ENCODE measurements at places on chromosomes 1 and 21.

DNA sequence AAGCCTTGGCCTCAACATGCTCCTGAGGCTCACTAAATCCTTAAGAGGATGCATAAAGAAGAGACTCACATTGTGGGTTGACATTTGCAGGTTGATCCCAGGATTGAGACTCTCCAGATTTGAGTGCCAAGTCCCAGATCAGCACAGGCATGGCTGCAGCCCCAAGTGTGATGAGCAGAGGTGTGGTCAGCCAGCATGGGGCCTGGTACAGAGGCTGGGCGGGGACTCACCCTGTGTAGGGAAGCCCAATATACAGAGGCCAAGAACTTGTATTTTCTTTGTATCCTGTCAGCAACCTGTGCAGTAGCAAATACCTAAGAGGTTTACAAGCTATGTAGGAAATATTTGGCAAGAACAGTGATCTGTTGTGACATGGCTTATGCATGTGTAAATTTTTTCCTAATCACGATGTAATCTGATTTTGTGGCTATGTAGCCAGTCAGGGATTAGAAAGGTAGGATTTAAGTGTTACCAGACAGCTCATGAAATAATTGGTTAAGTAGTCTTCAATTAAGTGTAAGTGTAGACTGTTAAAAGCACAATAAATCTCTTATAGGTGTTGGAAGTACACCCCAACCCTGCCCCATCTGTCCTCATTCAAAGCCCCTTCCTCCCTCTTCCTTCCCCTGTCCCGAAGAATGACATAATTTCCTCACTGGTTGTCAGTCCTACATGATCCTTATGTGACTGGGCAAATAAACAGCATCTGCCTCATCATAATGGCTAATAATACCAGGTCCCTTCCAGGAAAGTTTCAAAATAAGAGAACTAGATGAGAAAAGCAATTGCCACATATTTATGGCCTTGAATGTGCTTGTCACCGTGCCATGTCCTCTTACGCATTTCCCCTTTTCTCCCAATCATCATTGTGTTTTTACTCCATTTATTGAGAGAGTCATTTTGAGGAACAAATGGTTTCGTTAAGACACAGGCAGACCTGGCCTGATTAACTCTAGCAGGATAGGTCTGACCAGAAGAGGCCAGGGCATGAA, 120.9 kb downstream of the HLX start:
- no peak for DNase-seq

DNA sequence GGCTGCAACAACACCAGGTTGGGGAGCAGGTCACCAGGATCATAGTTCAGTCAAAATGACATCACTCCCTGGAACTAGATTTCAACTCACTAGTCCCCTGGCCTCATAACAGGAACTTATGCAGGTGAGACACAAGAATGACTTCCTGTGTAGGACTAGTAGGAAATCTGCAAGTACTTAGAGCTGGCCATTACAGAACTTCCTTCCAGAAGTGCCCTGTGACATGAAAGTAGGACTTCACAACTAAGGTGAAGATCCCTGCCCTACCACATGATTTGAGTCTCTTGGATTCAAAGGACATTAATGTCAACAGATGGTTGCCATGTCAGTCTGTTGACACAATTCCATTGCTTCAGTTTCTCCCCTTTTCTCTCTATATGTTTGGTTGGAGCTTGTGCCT, 223.1 kb downstream of the RPS6KC1 start:
- no peak for DNase-seq

DNA sequence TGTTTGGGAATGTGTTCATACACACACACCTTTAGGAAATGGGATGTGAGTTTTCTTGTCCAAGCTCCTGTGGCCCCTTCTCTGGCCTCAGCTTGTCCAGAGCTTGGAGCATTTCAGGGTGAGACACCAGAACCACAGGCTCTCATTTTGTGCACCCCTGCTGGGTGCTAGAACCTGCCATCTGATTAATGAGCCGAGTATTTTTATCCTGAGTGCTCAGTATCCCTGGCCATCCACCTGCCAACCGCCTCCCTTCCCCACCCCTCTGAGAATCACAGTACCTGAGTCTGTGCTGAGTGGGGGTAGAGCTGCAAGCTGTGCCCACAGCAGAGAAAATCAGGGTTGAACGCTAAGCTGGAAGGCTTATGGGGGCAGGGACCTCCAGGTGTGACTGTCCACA, 1.4 kb downstream of the CASQ1 start:
- DNase-seq, result no peak

- DNase-seq, result no peak
Observed at GRCh38 chr1:115137191-115137590, 47.9 kb upstream of the TSPAN2 start.

- no peak for DNase-seq
Observed at GRCh38 chr1:217052626-217053025, 329.4 kb upstream of the ESRRG start.

- no peak for DNase-seq
Observed at GRCh38 chr1:154583773-154584172, 16.2 kb downstream of the CHRNB2 start.

GRCh38 chr1:39625009-39625408, 14.4 kb downstream of the HEYL start:
- no peak for DNase-seq

- DNase-seq, result no peak
Observed at GRCh38 chr1:42439940-42440339, 15.9 kb downstream of the ZMYND12 start.

- DNase-seq, result no peak
Observed at GRCh38 chr1:27416387-27417111, 24.1 kb downstream of the GPR3 start.

DNA sequence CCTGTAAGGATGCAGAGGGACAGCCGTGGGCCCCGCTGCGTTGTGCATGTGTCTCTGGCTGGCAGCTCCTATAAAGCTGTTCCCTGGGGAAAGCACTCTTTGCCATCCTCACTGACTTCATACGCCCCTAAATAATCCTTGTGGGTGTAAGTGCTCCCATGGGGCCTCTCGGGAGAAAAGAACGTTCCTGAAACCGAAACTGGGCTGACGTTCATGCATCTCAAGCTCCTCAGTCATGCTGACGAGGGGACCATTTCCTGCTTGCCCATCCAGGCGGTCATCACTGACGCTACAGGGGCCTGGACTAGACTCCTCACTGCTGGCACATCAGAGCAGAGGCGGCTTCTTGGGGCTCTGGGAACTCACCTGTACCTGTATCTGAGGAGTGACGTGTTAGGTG, 73.1 kb upstream of the USP24 start:
- DNase-seq, result no peak

DNA sequence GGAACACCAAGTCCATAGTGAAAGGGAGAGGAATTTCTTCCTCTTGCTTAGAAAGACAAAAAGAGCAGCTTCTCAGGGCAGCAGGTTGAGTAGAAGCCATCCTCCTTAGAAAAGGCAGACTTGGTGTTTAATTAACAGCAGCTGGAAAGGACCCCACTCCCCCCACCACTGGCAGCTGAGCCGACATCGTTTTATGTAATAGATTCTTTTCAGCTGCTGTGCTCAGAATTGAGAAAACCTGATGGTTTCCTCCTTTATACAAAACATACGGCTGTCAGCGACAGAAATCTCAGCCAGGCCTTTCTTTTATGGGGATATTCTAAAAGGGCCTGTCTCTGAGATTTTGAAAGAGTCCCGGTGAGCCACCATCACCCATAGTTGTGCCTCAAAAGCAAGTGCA, 49.9 kb downstream of the MAN1C1 start:
- DNase-seq, result no peak

DNA sequence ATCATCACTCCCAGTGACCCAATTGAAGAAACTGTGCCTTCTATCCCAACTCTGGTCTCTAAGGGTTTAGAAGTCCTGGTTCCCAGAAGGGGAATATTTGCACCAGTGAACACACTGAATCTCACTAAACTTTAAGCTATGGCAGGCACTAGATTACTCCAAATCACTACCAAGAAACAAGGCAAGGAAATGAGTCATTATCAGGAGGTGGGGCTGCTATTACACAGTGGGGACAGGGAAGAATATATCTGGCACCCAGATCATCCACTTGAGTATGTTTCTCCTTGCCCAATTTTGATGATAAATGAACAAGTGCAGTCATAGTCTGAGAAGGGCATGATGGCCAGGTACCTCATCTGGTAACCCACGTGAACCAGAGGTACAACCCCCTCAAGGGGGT, 7.0 kb downstream of the MRPL9 start:
- no peak for DNase-seq

GRCh38 chr1:91507328-91507727, 6.7 kb downstream of the CDC7 start:
- no peak for DNase-seq

GRCh38 chr1:181152892-181153633, 64.6 kb downstream of the IER5 start:
- no peak for DNase-seq

GRCh38 chr21:24840287-24840686, 767.0 kb downstream of the MRPL39 start:
- no peak for DNase-seq

GRCh38 chr1:67817319-67817718, 15.9 kb downstream of the GNG12 start:
- DNase-seq, result no peak

DNA sequence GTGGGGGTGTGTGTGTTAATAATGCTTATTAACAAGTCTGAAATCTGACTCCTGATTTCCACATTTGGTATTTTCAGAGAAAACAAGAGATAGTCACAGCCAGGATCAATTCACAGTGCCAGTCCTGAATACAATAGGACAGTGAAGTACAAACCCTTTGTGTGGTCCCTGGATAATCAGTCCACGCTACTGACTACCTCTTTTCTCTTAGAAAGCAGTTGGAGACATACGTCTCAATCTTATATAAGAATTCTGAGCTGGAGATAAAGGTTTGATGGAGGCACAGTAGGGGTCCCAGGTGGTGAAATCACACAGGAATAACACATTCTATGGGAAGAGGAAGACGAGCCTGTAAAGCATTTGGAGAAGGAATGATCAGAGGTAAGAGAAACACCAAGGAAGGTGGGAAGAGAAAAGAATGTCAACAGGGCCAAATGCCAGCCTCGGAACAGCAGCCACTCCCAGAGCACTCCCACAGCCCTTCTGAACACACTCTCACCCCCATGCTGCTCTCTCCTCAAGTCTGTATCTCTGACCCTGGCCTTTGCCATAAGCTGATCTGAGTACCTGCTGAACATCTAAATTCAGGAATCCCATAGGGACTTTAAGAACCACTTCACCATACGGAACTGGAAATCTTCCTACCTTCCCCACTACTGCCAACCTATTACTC, 48.6 kb downstream of the TRAF5 start:
- no peak for DNase-seq

DNA sequence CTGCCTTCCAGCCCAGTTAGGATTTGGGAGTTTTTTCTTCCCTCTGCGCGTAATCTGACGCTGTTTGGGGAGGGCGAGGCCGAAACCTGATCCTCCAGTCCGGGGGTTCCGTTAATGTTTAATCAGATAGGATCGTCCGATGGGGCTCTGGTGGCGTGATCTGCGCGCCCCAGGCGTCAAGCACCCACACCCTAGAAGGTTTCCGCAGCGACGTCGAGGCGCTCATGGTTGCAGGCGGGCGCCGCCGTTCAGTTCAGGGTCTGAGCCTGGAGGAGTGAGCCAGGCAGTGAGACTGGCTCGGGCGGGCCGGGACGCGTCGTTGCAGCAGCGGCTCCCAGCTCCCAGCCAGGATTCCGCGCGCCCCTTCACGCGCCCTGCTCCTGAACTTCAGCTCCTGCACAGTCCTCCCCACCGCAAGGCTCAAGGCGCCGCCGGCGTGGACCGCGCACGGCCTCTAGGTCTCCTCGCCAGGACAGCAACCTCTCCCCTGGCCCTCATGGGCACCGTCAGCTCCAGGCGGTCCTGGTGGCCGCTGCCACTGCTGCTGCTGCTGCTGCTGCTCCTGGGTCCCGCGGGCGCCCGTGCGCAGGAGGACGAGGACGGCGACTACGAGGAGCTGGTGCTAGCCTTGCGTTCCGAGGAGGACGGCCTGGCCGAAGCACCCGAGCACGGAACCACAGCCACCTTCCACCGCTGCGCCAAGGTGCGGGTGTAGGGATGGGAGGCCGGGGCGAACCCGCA, at the start of gene PCSK9:
PCSK9 (plus strand) TSS at position 207 of the 741 bp plus-strand sequence; CDS start at position 497, 290 bp downstream.
- DNase-seq, result no peak

DNA sequence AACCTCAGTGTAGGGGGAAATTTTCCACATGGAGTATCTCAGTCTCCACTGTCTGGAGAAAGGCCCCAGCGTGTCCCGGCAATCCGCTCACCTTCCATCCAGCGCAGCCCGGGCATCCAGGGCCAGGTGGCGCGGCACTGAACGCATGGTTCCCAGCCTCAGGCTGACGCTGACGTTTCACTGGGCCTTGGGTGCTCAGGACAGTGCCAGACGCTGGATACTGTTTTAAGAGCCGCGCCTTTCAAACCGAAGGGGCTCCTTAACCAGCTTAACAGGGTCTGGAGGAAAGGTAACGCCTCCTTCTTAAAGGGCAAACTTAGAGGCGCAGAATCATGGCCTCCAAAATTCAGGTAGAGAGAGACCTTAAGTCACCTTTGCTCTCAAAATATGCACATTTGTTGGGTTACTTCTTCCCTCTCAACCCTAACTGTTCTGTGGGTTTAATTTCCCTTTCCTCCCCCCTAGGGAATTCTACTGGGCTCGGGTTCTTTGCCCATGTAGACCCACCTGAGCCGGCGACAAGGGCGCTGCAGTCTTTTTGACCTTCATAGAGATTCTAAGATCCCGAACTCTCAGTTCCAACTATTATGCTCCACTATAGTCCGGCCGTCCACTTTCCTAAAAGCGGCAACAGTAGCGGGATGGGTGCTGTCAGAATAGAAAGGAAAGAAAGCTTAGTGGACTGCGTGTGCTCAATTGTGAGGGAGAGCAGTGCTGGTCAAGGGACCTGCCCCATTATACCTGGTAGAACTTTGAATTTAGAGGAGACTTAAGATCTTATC, 3.5 kb upstream of the LHX9 start:
- no peak for DNase-seq

DNA sequence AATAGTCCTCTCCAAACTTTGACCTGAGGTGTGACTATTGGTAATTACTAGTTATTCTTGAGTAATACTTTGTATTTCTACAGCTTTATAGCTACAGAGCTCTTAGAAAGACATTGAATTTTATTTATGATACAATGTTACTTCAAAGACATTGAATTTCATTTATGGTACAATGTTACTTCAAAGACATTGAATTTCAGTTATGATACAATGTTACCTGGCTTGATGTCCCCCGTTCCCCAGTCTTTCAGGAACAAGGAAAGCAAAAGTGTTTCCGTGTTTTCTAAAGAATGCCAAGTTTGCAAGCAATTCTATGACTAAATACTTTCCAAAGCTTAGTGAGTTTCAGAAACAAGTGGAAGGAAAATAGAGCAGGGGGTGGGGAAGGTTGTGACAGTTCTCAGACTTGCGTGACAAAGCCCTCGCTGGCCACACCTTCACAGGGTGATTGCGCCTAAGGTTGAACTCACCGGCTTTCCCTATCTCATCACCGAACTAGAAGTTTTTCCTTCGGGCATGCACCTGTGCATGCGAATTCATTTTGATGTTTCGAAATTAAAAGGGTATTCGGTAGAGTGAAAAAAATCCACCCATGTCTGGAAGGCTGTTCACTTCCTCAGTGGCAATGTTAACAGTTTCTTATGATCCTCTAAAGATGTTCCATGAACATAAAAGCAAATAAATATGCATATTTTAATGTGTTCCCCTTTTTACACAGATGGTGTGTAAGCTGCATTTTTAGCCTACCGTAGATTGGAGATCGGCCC, 909 bp upstream of the PAXBP1 start:
- DNase-seq, result peak; percentile 60
